ENCODE measurements at places on chromosomes 2 and 18.

- no peak for DNase-seq
These were observed 330.7 kb downstream of the MTX2 start for GRCh38 chr2:176599796-176600485.

GRCh38 chr2:44869761-44870160 lies 71.7 kb upstream of the SIX3 start:
- no peak for DNase-seq

DNA sequence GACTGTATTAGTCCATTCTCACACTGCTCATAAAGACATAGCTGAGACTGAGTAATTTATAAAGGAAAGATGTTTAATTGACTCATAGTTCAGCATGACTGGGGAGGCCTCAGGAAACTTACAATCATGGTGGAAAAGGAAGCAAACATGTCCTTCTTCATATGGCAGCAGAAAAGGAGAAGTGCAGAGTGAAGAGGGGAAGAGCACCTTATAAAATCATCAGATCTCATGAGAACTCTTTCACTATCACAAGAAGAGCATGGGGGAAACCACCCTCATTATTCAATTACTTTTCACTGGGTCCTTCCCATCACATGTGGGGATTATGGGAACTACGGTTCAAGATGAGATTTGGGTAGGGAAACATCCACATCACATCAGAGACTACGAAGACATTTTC lies 43.0 kb upstream of the CAVIN2 start:
- no peak for DNase-seq

DNA sequence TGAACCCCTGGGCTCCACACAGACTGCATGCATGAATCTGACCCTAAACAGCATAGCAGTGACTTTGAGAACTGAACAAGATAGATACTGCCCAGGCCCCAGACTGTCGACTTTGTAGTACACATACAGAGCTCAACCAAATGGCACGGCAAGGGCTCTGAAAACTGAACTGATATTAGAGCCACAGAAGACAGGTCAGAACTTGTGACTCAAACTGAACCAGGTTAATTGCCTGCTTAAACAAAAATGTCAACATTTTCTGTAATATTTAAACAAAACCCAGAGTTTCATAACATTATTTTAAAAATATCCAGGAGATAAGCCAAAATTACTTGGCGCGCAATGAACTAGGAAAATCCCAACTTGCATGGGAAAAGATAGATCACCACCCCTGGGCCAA lies 260.3 kb downstream of the TPGS2 start:
- no peak for DNase-seq

DNA sequence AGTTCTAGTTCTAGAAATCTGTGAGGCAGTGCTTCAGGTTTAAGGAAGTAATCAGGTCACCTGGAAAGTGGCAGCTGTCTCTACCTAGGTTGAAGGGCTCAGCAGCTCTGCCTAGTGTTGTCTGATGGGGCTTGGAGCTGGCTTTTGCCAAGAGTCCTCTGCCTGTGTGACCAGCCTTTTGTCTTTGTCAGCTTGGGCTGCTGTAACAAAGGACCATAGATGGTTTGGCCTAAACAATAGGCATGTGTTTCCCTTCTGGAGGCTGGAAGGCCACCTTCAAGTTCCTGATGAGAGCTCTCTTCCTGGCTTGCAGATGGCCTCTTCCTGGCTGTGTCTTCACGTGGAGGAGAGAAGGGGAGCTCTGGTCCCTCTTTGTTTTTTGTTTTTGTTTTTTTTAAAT lies 13.3 kb downstream of the UBE2F start:
- no peak for DNase-seq

DNA sequence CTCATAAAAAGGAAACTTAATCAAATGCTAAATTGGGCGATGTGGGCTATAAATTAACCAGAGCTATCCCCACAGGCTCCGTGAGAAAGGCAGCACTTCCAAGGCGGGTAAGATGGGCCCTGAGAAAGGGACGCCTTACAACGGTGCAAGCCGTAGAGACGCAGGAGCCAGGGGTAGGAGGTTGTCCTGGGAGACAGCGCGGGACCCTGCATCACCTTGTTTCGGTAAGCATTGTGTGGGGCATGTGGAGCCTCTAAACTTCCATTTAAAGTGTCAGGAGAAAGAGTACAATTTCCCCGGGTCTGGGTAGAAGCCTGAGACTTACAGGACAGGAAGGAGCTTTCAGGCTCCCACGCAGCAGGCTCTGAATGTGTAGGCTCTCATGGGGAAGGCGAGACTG lies 1.2 kb upstream of the PER2 start:
- DNase-seq: no peak

DNA sequence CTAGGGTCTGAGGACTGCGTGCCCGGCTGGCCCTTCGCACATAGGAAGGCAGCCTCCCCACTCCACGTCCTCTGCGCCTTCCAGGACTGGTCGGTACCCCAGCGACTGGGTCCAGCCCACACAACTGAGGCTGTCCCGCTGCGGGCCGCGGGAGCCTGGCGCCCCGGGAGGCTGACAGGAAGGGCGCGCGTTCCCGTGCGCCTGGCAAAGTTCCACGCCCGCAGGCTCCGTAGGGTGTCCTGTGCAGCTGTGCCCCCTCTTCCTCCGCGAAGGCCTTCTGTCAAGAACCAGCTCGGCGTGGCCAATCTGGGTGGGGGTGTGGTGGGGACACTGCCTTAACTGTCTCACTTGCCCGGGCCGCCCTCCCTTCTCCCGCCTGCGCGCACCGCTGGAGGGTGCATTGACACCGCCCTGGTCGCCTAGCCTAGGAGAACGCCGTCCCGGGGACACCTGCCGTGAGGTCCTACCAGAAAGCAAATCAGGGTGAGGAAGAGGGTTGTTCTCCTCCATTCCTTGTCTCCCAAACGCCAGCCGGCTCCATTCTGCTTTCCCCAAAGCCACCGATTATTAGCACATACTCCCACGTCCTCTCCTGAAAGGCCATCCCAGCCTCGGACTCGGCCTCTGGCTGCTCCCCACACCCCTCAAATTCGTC lies 618 bp upstream of the LYPD1 start:
- DNase-seq: no peak

GRCh38 chr2:4258563-4258962 lies 555.2 kb downstream of the DCDC2C start:
- no peak for DNase-seq

GRCh38 chr2:8171608-8172007 lies 510.2 kb upstream of the ID2 start:
- no peak for DNase-seq

DNA sequence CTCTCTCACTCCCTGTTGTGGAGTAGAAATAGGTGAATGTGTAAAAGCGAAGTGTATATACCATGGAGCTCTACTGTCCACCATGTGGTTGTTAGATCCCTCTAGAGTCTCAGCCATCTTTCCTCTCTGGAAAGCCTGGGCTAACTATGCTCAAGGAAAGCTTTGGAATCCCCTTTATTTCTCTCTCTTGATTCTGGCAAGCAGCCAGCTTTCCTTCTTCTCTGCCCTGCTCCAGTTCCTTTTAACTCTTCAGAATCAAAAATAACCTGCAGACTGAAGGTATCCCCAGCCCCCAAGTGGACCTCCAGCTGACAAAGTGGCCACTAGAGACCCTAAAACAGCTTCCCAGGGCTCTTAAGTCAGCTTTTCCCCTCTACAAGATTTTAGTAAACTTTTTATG lies 381.9 kb downstream of the PLCL1 start:
- no peak for DNase-seq

GRCh38 chr18:48842259-48843061 lies 108.3 kb downstream of the SMAD7 start:
- DNase-seq: peak; percentile 48

GRCh38 chr2:227401550-227401949 lies 13.8 kb upstream of the SCYGR1 start:
- no peak for DNase-seq

DNA sequence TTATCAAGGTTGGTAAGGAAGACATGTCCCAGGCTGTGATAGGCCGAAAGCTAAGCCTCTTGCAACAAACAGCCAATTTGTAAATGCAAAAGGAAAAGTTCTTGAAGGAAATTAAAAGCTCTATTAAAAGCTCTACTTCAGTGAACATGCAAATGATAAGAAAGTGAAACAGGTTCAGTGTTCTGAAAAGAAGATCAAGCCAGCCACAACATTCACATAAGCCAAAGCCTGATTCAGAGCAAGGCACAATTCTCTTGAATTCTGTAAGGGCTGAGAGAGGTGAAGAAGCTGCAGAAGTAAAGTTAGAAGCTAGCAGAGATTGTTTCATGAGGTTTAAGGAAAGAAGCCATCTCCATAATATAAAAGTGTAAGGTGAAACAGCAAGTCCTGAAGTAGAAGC lies 1259.5 kb upstream of the PIK3C3 start:
- DNase-seq: no peak

- no peak for DNase-seq
These were observed 1.1 kb downstream of the SPEG start for GRCh38 chr2:219435701-219436100.

DNA sequence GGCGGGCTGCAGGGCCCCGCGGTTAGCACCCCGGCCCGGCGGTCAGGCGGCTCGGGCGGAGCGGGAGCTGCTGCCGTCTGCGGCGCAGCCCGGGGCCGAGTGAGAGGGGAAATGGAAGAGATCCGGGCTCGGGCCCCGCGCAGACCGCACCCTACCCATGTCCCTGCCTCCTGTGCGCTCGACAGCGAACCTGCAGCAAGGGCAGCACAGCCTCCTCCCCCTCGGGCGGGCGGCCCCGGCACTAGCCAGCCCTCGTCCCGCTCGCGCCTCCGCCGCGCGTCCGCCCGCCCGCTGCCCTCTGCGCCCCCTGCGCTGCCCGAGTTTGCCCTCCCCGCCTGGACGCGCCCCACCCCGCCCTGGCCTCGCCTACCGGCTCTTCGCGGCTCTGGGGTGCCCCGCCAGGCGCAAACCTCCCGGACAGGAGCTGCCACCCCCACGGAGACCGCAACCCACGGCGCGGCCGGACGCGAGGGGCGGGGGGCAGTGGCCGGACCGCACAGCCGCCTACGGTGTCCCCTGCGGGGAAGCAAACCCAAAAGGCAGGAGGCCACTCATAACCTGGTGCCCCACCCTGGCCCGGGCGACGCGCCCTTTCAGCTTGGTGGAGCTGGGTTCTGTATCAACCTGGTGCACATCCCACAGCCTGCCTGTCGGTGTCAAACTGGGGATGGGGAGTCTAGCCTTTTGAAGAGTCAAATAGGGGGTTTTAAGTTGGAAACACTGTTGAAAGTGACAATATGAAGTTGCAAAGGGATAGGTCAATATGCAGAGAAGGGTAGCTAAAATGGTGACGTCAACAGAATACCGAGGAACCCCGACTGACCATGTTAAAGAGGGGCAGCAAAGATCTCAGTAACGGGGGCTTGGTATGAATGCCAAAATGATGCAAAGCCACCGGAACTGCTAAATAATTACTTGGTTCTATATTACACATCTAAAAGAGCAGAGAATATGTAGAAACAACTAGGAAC lies at the start of gene IHH:
Gene IHH, minus strand, starts transcription at position 101 of the 971 bp plus-strand sequence. CDS start 454 bp downstream, outside the sequence.
- peak; percentile 28 for DNase-seq

DNA sequence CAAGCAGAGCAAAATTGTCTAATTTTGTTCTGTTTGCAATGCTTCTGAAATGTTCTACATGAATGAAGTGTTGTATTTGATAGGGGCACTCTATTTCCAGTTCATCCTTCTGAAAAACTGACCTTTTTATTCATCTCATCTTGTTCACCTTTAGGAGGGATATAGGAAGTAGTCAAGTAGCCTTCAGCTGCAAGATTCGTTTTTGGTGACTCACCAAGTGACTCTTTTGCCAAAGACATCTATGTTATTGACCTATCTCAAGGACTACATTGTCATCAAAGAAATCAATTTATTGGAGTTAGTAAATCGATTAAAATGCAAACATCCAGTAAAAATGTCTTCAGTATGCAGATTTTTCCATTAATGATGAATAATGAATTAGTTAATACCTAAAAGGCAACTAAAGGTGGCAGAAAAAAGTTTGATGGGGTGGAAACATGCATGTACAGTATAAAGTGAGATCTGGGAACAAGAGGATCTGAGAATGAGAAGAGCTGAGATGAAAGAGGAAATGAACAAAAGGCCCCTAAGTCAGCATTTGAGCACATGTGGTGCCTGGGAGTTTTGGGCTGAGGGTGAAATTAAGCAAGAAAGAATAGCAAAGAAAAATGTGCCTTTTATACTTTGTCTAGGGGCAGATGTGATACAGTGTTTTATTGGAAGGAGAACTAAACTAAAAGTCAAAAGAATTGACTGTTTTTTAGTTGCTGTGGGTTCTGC lies 255.1 kb upstream of the LINC00305 start:
- no peak for DNase-seq

- DNase-seq: peak; percentile 79
These were observed 633 bp downstream of the NABP1 start for GRCh38 chr2:191678437-191679100.

GRCh38 chr2:168515502-168515901 lies 59.4 kb downstream of the CERS6 start:
- no peak for DNase-seq

DNA sequence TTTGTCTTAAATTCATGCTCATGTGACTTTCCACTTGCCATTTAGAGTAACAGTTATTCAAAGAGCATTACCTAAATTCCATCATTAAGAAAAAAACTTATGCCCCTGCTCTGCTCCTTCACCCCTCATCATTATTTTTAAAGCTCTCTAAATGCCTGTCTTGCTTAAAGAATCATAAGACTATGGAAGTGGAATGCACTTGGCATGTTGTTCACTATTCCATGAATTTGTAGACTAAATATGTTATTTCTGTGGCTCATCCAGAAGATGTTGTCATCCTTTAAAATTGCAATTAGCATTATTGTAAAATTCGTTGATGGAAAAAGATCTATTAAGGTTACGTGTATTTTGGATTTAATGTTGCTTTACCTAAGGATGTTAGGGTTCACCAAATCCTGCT lies 61.8 kb downstream of the FMNL2 start:
- no peak for DNase-seq

DNA sequence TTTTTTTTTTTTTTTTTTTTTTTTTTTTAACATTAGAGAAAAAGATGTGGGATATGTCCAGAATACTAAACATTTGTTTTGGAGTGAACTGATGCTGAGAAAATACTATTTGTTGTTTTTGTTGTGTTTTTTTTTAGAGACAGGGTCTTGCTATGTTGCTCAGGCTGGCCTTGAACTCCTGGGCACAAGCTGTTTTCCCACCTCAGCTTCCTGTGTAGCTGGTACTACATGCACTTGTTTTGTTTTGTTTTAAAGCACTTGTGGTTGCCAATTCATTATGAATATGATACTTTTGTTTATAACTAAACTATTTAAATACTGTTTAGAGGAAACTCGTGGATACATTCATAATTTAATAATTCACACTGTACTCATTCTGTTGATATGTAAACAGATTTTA lies 33.4 kb upstream of the DYSF start:
- DNase-seq: no peak

- no peak for DNase-seq
These were observed 636.9 kb downstream of the LRP1B start for GRCh38 chr2:141493936-141494335.

- DNase-seq: no peak
These were observed 158.2 kb downstream of the STK39 start for GRCh38 chr2:168089200-168089599.

GRCh38 chr2:207624185-207625013 lies 795 bp downstream of the METTL21A start:
- peak; percentile 76 for DNase-seq
